ENCODE measurements at places on chromosomes 1 and 21.

- no peak for DNase-seq
Observed at GRCh38 chr1:232386721-232387510, 243.0 kb downstream of the SIPA1L2 start.

DNA sequence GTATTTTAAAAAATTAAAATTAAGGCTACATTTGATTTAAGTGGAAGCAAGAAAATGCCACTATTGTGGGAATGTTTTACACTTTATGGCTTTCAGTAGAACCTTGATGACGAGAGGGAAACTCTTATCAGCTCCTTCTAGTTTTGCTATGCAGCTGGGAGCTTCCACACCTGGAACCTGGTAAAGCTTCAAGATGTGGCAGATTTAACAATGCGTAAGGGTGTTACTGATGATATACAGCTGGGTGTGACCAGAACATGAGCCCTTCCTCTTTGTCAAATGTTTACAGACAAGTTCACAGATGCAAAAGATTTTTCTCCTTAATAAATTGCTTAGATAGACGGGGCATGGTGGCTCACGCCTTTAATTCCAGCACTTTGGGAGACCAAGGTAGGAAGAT, 20.3 kb downstream of the TTC13 start:
- no peak for DNase-seq

GRCh38 chr21:16797540-16797939, 715.3 kb upstream of the CXADR start:
- DNase-seq, result peak; percentile 11

GRCh38 chr1:116038679-116039078, 62.4 kb downstream of the SLC22A15 start:
- no peak for DNase-seq

- DNase-seq, result no peak
Observed at GRCh38 chr1:15364740-15365139, 44.9 kb upstream of the EFHD2 start.

DNA sequence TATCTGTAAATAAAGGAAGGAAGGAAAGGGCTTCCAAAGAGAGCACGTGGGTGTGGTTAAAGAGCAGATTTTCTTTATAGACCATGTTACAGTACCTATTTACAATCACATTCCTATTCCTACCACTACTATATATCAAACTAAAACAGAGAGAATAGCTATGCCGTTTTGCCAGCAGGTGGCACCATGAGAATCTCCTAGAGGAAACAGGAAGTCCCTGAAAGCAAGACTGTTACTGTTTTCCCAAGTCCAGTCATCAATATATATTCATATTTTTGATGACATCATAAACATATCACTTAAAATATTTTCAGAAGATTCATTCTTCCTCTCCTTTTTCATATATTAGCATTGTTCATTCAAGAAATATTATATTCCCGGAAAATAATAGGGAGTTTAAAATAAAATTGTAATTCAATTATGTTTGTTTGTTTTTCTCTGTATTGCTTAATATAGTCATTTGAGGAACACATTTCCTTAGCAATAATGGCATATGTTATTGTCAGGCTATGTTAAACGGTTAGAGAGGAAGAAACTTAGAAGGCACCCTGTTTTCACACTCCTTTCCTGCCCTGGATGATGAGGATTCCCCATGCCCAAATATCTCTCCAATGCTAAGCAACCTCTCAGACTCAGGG, 6.6 kb downstream of the CCDC190 start:
- peak; percentile 5 for DNase-seq

GRCh38 chr1:115092175-115092574, 2.9 kb upstream of the TSPAN2 start:
- DNase-seq, result no peak

GRCh38 chr21:42777064-42777756, 102.1 kb downstream of the WDR4 start:
- DNase-seq, result no peak

GRCh38 chr21:42496839-42497202, 797 bp upstream of the RSPH1 start:
- DNase-seq, result no peak

DNA sequence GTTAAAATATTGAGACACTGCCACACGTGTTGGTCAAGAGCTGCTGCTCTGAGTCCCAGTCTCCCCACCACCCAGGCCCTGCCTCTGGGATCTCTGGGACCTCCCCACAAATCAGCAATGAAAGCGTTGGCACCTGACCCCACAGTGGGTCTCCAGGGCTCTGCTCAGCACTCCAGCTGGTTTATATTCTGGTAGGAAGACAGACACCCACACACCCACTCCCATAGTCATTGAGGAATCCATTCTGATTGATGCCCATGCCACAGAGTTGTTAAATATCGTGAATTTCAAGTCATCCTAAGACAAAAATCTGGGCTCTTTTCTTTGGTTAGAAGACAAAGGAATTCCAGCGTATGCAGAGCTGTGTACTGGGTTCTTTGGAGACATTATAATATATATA, 91.6 kb downstream of the KIF26B start:
- no peak for DNase-seq

DNA sequence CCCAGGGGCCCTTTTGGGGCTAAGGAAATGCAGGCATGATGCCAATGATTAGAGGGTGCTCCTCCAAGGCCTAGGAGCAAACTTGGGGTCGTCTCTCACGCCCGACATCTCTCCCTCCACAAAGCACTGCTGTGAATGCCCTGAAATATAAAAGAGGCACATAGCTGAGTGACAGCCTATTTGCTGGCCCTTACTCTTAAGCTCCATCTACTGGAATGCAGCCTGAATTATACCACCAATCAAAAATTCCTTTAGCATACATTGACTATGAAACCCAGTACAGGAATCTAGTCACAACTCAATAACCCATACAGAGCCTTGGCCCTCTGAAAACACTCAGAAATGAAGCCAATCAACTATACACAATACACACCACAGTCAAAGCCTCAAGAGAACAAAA, 105.5 kb downstream of the LRIG2 start:
- DNase-seq, result no peak

DNA sequence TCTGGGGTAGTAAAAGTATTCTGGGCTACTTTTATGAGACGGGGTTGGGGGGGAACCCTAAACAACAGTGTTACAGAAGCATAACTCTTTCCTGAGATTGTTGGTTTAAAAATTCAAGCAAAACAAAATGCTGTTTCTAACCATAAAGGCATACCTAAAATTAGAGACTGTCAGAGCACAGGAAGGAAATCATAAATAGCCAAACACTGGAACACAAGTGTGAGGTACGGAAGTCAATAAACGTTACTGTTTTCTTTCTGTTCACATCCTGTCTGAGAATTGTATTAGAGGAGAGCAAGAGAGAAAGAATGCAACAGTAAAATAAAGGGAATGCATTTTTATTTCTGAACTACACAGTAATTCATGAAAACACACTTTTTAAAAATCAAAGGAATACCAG, 42.8 kb upstream of the IL12RB2 start:
- no peak for DNase-seq

GRCh38 chr1:219650880-219651279, 38.0 kb upstream of the ZC3H11B start:
- no peak for DNase-seq

DNA sequence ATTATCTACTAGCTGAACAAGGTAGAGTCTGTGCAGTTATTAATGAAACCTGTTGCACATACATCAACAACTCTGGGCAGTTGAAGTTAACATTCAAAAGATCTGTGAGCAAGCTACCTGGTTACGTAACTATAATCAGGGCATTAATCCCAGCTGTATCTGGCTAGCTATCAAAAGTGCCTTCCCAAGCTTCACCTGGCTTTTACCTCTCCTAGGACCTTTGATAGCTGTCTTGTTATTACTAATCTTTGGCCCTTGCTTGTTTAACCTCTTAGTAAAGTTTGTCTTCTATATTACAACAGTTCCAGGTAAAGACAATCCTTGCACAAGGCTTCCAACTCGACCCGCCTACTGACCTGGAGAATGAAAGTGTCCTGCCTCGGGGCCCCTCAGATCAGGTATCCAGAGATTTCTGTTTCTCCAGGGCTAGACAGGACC, 29.6 kb upstream of the SLC6A9 start:
- DNase-seq, result no peak

DNA sequence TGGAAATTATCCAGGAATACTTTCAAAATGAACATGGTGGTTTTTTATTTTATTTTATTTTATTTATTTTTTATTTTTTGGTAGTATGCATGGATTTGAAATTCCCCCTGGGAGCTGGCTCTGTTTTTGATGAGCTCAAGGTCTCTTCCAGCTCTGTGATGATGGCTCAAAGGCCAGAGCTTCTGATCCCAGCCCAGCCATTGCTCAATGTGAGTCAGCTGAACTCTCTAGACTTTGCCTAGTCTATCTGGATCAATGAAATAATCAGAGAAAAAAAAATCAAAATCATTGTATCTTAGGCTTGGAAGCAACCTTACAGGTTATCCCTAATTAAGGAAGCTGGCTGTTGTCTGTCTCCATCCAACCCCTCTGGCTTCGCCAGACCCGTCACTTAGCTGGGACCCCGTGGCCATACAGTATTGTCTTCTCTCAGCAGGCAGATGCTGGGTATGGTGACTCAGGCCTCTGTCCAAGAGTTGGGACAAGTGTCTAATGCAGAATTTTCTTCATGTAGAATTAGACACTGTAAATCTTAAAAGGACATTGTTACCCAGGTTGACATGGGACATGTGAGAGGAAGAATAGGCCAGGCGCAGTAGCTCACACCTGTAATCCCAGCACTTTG, 90.2 kb upstream of the LPGAT1 start:
- no peak for DNase-seq

DNA sequence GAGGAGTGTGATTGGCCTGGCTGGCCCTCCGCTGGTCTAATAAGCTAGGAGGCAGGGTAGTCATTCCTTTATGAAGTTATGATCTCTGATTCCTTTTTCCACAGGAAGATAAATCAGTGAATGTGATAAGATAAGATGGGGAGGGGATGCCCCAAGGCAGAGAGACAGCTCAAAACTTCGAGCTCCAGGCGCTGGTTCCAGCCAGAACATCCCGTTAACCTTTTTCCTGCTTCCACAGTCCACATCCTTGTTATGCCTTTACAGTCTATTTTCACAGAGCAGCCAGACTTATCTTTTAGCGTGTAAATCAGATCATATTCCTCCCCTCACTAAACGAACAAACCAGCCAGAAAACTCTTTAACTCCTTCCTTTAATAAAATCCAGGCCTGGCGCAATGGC, 38.5 kb upstream of the BMP8B start:
- DNase-seq, result no peak

DNA sequence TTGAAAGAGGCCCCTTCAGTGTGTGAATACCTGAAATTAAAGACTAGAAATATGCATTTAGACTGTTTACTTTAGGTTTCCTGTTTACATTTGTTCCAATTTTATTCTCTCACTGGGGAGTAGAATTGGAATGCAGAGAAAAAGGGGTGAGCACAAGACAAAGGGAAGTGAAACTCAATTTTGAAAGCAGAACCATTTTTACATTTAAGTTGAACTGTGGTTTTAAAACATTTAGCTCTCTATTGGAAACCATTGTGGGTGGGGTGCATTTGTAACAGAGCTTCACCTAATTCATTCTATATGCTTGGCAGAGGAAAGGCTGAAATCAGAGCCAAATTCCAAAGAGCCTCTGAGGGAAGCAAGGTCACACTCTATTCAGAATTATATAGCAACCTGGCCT, 235.3 kb upstream of the C1orf105 start:
- no peak for DNase-seq

GRCh38 chr1:107740579-107740978, 224.4 kb downstream of the VAV3 start:
- DNase-seq, result no peak

GRCh38 chr1:34984793-34985608, at the start of gene TMEM35B:
TSS of gene TMEM35B (minus strand) at chr1:34985347. CDS start at chr1:34985305, 42 bp downstream.
- DNase-seq, result peak; percentile 67

DNA sequence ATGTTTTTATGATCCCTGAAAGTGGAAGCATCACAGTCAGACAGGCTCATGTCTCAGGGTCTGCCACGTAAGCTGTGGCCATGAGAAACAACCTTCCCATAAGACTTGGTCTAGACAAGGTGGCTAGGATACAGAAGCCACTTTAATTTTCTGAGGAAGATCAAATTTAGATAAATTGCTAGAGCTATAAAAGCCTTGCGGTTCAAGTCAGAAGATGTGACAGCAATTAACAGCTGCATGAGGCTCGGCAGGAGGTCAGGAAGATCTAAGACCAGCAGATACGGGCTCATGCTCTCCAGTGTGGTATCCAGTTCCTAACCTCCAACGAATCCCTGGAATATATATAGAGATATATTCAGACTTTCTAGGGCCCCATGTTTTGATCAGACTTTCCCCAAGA, 577.1 kb downstream of the PLPP3 start:
- no peak for DNase-seq

- no peak for DNase-seq
Observed at GRCh38 chr21:27425172-27425571, 458.3 kb upstream of the ADAMTS5 start.

DNA sequence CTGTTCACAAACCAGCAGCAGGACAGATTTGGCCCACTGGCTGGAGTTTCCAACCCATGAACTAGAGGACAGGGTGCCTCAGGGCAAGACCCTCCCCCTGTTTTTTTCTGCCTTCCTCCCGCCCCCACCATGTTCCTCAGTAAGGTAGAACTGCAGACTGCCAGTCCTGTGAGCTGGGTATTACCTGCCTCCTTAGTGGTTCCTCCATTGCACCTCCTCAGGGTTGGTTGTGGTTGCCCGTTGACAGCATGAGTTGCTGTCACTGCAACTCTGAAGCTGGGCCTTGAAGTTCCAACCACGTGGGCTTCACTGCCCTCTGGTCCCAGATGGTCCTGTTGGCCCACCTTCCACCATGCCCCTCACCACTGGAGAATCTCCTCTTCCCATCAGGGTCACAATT, 28.8 kb downstream of the TENT5C start:
- no peak for DNase-seq

GRCh38 chr1:233394860-233395717, 67.6 kb downstream of the MAP3K21 start:
- no peak for DNase-seq

GRCh38 chr1:23515905-23516304, 15.1 kb downstream of the E2F2 start:
- no peak for DNase-seq

DNA sequence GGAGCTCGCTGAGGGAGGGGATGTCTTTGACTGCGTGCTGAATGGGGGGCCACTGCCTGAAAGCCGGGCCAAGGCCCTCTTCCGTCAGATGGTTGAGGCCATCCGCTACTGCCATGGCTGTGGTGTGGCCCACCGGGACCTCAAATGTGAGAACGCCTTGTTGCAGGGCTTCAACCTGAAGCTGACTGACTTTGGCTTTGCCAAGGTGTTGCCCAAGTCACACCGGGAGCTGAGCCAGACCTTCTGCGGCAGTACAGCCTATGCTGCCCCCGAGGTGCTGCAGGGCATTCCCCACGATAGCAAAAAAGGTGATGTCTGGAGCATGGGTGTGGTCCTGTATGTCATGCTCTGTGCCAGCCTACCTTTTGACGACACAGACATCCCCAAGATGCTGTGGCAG, 1.4 kb downstream of the TSSK3 start:
- no peak for DNase-seq

- DNase-seq, result no peak
Observed at GRCh38 chr1:172658871-172659453, at the start of gene FASLG. TSS of gene FASLG (plus strand) at chr1:172659103. CDS start at chr1:172659202, 99 bp downstream.

GRCh38 chr1:32454726-32455125, 10.1 kb upstream of the ZBTB8B start:
- peak; percentile 3 for DNase-seq

- no peak for DNase-seq
Observed at GRCh38 chr1:48245106-48245505, 22.6 kb downstream of the SLC5A9 start.

GRCh38 chr1:42817440-42817767, 207 bp upstream of the SVBP start:
- DNase-seq, result peak; percentile 65
